NCI-H2081 (cell line): ENCODE measurements at places on chromosomes 16 and 17.

GRCh38 chr17:40321524-40321929 lies 12.5 kb downstream of the RARA start:
- DNase-seq = peak; percentile 60

GRCh38 chr17:18158022-18158600 lies 25.5 kb upstream of the ALKBH5 start:
- DNase-seq = peak; percentile 55

DNA sequence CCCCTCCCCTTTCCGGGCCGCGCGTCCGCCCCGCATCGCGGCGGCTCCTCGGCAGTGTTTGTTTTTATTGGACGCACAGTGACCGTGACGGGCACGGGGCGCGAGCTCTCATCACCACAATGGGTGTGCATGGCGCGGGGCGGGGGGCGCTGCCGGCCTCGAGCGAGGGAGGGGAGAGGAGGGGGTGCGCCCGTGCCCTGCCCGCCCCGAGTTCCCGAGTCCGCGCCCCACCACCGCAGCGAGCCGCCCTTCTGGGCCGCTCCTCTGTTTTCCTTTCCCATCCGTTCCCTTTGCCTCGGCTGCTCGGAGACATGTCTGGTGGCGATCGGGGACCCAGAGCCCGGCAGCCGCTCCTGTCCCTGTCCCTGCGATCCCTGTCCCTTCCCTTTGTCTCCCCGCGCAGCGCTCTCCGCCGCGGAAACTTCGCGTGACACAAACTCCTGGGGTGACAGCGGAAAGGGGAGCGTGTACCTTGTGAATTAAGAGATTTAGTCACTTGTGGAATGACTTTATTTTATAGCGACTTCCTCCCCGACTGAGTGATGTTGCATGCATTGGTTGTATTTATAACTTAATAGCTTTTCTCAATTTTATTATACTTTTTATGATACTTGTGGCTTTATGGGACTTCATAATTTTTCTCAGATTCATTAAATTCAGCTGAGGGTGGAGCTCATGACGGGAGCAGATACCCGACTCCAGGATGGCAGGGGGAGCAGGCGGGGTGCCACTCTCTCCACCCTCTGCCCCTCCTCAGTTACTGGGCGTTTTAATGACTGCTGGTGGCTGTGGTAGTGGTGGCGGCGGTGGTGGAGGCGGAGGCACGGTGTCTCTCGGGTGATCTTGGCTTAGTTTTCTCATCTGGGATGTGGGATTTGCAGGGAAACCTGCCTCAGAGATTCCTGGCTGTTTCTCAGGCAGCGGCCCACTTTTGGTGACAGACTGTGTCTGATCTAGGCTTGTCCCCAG lies 40.8 kb downstream of the MRM1 start:
- DNase-seq = no peak

DNA sequence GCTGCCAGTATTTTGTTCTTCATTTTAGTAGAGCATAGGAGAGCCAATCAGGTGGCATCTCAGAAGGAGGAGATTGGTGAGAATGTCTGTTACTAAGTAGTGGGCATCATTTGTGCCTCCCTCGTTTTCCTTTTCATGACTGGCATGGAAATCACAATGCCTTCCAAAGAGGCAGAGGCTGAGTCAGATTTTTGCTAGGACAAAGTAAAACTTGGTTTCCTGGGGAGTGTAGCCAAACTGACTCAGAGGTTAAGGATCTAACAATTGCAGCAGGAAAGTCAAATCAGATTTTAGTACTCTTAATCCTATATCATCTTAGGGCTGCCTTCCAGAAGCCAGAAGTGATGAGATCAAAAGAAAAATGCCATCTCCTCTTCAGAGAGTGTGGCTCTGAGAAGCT lies 138.7 kb downstream of the ANKFN1 start:
- no peak for DNase-seq

DNA sequence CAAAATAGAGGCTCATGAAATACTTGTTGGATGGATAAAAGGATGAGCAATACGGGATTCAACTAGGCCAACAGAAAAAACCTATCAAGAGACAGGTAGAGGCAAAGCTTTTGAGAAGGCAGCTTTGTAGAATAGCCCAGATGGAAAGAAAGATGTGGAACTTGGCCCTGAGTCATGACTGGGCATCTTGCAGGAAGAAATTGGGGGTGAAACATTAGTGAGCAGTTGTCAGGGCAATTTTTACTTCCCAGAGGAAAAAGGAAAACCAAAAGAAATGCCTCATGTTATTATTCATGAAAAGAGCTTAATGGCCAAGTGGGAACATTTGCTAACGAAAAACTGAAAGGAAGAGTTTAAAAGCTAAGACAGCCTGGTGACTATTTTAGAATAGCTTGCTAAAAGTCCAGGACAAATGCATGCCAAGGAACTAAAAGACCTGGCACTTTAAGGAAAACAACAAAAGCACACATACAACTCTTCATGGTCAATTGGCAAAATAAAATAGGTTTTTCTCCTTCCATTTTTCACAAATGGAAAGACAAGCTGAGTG lies 180.1 kb downstream of the HS3ST3A1 start:
- no peak for DNase-seq

DNA sequence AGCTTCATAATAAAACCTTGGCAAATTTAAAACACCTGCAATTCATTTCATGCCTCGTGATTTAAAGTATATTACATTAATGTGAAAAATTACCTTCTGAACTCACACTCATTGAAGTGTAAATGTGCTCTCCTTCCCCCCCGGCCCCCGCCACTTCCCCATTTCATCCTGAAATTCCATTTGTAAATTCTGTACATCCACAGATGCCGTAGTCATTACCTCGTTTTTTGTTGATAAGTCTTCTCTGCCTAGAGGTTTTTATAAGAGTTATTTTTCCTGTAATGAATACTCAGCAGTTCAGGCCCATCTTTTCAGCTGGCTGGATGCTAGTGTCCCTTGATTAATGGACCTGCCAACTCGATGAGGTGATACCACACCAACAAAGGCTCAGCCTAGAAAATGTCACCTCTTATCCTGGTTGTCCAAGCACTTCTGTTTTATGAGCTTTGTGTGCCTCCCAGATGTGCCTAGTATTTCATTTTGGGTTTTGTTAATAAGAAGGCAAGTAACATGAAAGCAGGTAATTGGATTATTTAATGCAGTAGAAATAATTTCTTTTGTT lies 64.8 kb upstream of the KIFC3 start:
- DNase-seq = peak; percentile 53

- DNase-seq = no peak
Observed at GRCh38 chr17:59751955-59752413, 44.5 kb downstream of the VMP1 start.

DNA sequence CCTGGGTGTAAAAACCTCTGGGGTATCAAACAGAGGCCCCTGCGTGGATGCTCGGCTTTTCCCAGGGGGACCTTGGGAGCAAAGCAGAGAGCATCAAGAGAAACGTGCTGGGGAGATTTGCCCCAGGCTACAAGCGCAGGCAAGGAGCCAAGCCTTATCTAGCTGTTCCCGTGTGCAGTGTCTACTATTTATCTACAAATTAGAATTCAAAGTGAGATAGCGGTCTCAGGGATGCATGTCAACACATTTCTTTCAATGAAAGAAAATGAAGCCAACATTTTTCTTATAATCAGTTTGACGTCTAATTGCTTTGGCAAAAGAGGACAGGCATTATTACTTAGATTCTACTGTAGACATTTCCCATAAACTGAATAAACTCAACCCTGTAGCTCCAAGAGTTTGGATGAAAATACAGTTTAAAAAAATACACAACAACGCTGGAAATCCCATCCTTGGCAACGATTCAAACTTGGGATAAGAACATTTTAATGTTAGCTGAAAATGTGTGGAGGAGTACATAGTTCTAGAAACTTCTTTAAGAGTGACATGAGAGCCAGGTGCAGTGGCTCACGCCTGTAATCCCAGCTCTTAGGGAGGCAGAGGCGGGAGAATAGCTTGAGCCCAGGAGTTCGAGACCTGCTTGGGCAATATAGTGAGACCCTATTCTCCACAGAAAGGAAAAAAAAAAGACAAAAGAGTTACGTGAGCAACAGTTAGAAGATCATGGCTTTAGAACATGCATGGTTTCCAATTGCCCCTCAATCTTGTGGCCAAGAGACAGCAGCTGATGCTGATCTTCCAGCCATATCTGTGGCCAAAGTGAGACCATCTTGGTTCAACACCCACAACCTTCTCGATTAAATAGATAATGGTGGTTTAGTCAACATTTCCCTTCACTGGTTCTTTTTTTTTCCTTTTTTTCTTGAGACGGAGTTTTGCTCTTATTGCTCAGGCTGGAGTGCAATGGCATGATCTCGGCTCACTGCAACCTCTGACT lies 7.2 kb downstream of the SPNS3 start:
- DNase-seq = peak; percentile 44

- no peak for DNase-seq
Observed at GRCh38 chr17:63519116-63519881, 3.9 kb upstream of the KCNH6 start.

DNA sequence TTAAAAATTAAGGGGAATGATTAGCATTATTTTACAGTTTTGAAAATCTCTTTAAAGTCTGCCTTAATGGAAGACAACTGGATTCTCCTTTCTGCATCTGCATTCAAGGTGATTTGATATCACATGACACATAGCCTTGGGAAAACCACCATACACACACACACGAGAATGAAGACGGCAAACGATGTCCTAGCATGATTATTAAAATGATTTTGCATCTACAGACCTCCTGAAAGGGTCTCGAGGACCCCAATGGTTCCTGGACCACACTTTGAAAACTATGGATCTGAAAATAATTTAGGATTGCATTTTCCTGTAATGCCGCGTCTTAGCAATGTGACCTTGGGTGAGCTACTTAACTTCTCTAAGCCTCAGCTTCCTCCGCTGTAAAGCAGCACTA lies 11.8 kb upstream of the CHST4 start:
- no peak for DNase-seq

DNA sequence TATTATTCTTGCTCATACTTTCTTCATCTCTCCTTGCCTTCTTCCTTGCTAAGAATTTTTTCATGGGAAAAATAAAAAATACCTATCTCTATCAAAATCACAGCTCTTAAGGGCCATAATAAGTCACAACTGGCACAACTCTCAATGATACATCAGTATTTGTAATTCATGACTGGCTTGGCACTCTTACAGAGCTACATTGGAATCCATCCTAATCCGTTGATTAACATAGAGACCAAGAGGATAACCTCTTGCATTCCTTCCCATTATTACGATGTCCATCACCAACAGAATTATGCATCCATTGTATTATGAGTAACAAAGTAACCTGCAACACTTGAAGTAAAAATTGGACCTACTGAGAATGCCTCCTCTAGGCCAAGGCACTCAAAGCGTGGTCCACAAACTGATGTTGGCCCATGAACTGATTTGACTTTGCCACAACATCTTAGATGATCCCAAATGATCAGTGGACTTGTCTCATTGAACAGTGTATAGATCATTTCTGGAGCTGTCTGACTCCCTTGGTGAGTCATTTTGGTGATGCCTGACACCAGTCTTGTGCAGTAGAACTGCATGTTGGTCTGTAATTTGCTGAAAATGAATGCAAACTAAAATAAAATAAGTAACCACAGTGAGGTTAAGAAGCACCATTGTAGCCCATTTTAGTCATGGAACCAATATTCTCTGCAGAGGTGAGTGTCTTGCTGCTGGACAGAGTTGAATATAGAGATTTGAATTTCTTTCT lies 163.2 kb downstream of the AXIN2 start:
- no peak for DNase-seq

DNA sequence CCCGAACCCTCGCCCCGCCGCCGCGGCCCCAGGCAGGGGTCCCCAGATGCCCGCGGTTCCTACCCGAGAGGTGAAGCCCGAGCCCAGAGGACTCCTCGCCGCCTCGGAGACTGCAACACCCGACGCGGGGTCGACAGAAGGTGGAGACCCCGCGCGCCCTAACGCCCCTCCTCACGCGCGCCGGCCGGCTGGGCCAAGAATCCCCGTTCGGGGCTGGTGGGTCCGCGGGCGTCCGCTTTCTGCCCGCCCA lies 515 bp downstream of the SUMO2 start:
- no peak for DNase-seq
